NCI-H446 (cell line): ENCODE measurements at places on chromosomes 1 and 21.

DNA sequence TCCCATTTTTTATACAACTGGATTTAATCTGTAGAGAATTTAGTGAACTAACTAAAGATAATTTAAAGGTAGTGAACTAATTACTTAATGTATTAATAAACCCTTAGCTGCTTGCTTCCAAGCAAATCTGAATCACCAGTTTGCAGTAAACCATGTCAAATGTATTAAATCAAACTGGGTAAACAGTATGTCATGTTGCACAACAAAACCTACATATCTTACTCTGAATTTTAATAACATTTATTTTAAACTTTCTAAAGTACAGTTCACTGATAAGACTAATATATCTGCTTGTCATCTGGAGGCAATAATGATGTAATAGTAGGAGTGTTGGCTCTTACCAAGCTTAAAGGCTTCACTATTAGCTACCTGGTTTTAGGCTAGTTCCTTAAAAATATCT is 52.5 kb upstream of the SCYL3 start:
- DNase-seq: no peak

DNA sequence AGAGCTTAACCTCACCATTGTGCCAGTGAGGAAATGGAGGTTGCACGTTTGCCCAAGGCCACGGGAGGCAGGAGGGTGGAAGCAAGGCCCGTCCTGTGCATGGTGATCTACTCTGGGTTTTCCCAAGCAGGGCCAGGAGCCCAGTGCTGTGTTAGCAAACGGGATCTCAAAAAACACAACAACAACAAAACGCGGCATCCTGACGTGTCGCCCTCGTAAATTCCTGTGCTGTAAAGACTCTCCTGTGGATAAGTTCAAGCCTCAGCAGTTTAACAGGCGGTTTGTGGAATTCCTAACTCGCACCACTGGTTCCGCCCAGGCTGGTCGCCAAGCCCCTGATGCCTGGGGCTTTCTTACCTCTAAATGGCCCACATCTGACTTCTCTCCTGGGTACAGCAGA is 39.1 kb downstream of the TFF3 start:
- no peak for DNase-seq

- DNase-seq: no peak
Observed at GRCh38 chr1:218369688-218370511, 24.8 kb downstream of the TGFB2 start.

GRCh38 chr1:62076286-62076685 is 118.4 kb upstream of the L1TD1 start:
- DNase-seq: no peak

- no peak for DNase-seq
Observed at GRCh38 chr21:33377221-33377920, 25.8 kb upstream of the IFNGR2 start.

- DNase-seq: no peak
Observed at GRCh38 chr1:214553142-214553710, 1.8 kb upstream of the PTPN14 start.

- DNase-seq: no peak
Observed at GRCh38 chr1:231818337-231818736, 191.7 kb downstream of the DISC1 start.

DNA sequence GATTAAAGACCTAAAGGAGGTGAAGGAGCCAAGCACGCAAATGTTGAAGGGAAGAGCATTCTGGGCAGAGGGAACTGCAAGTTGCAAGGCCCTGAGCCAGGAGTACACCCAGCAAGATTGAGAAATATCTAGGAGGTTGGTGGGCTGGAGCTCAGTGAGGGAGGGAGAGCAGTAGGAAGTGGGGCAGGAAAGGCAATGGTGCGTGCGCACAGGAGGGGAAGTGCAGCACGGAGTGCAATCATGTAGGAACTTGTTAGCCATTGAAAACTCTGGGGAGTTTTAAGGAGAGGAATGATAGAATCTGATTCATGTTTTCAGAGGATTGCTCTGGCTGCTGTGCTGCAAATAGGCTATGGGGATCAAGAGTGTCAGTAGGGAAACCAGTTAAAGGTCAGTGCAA is 13.2 kb upstream of the IGSF3 start:
- DNase-seq: no peak

DNA sequence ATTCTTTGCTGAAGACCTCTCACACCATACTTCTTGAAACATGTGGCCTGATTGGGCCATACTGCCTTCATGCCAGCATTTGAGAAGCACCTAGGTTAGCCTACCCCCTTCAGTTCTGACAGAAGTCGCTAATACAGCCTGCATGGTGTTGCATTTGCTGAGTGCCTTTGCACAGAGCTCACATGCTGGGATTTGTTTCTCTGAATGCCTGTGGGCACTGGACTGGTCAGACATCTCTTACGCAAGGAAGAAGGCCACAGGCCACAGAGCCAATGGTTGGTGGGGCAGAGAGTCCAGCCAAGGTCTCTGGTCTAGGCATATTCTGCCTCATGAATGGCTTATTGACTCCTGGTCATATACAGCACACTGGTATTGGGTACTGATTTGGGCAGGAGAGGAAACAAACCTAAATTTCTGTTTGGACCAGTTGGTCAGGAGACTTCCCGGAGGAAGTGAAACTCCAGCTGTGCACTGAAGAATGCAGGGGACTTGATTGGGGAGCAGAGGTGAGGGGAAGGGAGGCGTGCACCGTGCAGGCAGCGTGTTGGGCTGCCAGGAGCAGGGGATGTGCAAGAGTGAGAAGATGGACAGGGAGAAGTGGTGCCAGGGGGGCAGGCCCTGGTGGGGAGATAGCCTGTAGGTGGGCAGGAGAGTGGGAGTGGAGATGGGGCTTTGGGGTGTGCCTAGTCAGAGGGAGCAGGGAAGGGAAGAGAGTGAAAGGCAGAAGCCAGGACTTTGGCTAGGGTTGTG is 18.1 kb downstream of the URB2 start:
- DNase-seq: no peak

- DNase-seq: no peak
Observed at GRCh38 chr1:6584126-6585080, 4.6 kb downstream of the ZBTB48 start.

DNA sequence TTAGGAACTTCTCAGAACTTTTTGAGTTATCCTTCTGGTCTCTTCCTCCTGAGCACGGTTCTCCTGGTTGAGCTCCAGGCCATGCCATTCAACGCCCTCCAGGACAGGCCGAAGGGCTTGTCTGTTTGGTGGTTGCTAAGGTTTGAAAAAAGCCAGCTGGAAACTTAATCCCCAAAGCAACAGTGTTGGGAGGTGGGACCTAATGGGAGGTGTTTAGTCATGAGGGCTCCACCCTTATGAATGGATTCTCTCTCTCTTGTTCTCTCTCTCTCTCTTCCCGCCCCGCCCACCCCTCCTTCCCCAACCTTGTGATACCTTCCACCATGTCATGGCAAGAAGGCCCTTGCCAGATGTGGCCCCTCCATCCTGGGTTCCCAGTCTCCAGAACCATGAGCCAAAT is 829 bp downstream of the KCNE1 start:
- DNase-seq: no peak

GRCh38 chr1:18893120-18893519 is 9.2 kb downstream of the ALDH4A1 start:
- DNase-seq: no peak

GRCh38 chr1:53616927-53617326 is 122.0 kb downstream of the GLIS1 start:
- DNase-seq: no peak
